ENCODE measurements at places on chromosomes 4 and X.

GRCh38 chrX:43514820-43515219 is 141.3 kb upstream of the MAOA start:
- DNase-seq = no peak

DNA sequence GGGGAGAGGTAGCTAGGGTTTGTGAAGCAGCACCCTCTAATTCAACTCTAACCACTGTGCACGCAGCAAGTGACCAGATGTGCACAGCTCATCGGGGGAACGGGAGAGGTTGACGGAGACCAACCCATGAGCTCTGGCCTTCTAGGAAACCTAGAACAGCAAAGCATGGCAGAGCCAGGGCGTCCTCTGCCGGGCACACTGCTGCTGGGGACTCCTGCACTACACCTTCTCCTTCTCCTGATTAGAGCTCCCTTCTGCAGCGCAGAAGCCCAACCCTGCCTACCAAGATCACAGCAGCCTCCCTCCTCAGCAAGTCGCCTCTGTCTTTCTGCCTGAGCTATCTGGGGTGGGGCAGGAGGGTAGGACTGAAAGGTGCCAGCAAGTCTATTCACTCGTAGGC is 252.3 kb upstream of the PSAPL1 start:
- no peak for DNase-seq

DNA sequence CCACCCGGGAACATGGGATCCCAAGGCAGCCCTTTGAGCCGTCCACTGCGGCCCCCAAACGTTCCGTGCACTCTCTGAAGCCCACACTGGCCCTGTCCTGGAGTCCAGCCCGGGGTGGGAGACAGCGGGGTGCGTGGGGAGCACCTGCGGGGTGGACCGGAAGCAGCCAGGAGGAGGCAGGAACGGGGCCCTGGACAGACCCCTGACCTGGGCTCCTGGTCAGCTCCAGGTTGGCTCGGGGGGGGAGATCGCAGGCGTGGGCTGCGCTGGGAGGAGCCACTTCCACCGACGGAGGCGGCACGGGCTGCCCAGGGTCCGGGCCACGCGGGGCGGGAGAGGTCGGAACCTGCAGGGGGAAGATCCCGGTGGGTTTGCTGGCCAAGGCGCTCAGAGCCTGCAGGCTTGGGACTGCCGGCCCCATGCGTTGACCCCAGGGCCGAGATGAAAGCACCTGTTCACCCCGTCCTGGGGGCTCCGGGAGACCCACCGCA is 5.7 kb upstream of the PLCXD1 start:
- no peak for DNase-seq

DNA sequence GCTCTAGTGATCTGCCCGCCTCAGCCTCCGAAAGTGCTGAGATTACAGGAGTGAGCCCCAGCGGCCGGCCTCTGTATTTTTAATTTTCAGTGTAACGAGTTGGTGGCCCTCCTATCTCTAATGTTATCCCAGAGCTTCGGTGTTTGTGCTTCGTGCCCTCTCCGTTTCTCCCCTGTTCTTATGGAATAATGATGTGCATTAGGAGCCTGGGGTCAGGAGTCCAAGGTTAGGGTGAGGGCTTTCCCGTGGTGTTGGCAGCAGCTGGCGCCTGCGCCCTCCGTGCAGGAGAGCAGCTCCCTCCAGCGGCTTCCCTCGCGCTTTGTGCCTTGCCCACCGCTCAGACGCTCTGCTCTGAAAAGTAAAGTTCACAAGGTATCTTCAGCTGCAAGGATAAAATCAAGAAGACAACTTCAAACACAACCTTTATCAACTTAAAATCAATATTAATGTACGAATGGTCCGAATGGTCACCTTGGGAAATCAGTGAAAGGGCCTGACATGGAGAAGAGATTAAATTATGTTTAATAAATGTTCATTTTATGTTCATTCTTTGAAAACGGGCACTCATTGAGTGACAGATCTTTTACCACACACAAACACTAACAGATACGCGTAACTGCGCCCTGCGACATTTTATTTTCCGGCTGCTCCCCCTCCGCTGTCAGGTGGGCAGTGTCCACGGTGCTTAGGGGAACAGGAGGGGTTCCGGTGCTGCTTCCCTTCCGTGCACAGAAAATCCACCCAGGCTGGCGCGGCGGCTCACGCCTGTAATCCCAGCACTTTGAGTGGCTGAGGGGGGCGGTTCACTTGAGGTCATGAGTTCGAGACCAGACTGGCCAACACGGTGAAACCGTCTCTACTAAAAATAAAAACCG is 62.4 kb downstream of the TRAPPC11 start:
- DNase-seq = peak; percentile 4

DNA sequence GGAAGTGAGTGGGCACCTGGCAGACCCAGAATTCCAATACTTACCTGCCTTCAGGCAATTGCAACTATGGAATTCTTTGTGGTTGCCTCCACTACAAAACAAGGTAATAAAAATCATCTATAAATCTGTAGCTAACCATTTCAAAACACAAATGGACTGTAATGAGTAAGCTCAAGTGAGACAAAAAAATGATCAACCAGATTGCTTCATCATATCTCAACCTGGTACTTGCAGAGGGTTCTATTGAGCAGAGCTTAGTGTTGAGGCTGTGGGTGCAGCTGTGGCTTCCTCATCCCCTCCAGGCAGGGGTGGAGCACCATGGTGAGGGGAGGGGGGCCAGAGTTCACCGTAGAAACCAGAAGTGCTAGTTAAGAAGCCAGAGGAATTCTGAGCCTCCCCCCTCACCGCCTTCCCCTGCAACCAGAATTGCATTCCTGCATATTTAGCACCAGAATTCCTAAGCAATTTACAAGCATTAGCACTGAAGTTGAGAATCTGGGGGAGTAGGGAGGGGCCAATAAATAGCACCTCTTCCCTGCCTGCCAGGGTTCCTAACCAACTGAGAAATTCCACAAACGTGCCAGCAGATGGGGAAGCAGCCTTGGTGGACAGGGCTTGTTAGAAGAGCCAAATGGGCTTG is 11.5 kb downstream of the CTAG1A start:
- no peak for DNase-seq

DNA sequence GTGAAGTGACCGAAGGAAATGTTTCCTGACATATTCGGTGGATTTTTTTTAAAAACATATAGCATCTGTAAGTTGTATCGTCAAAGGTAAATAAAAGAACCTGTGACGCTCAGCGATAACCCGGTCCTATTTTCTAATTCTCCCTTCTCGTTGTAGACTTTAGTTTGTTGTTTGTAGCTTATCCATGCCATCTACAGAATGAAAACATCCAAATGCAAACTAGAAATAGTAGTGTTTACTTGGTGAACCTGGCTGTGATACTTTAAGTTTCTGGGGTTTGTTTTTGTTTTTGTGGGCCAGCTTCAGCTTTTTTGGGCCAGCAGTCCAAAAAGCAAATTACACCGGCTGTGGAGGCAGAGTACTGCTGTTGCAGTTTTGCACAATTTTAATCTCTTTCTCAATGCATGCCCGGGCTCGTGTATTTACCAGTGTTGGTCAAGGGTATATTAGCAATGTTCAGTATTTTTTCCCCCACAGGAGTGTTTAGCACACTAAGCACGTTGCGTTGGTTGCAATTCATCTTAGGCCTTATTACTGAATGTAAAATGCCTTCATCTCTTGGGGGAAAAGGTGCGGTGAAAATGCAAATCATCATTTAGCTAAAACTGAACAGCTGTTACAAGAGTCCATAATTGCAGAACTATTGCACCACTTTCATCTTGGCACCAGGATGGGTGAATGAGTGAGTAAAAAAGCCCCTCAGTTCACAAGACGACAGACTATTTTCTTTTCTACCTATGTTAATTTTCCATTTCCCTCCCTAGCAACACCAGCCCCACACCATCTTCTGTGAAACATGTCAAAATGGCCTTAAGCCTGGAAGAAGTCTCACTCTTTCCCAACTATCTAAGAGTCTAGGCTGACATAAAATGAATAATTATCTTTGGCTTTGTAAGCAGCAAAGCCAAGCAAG is 1.7 kb upstream of the CNOT6L start:
- no peak for DNase-seq

- DNase-seq = no peak
Measured at GRCh38 chr4:81663368-81663767, 191.7 kb upstream of the RASGEF1B start.

DNA sequence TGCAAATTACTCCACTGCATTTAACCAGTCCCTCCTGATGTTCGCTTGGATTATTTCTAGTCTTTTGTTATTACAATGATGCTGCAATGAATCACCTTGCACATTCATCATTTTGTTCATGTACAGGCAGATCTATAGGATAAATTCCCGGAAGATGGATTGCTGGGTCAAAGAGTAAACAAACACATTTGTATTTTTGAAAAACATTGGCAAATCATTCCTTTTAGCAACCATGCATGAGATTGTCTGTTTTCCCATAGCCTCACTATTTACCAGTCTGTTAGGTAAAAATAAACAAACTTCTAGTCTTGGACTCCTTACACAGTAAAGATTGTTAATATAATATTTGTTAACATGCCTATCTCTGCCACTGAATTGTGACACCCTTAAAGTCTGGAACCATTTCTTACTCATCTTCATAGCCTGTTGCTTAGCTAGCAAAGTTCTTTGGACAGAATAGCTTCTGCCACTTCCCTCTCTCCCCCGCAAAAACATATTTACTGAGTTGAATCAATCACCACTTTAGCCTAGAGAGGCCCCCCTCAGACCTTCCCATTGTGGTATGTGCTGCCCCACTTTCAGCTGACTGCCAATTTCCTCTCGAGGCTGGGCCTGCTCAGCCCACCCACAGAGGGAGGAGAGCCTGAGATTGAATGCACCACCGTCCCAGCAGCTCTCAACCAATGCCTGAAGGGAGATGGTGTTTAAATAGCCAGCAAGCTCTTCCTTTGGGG is 108.4 kb upstream of the ATXN3L start:
- no peak for DNase-seq

DNA sequence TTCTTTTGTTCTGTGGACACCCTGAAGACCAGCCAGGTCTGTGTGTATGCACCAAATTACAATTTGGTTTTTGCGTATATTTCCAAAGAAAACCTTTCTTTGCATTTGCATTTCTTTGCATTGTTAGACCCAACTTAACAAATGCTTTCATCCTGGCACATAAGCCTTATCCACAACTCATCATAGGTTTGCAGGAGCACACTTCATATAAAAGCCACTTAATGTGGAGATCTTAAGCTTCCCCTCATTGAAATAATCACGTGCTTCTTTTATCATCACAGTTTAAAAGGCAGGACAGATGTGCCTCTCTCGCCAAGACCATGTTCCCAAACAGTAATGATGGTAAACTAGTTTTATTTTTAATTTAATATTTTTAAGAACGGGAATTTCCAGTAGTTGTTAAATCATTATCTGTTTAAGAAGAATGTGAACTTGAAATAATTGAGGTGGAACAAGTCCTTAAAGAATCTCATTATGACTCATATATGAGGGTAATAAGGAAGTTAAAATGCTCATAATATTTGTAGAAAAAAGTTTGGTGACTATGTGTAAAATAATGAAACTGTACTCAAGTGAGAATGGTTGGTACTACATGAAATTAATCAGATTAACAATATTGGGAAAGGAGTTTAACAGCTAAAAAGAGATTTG is 65.5 kb downstream of the GLRA3 start:
- DNase-seq = no peak

- no peak for DNase-seq
Measured at GRCh38 chr4:2366252-2367192, 51.9 kb downstream of the ZFYVE28 start.

DNA sequence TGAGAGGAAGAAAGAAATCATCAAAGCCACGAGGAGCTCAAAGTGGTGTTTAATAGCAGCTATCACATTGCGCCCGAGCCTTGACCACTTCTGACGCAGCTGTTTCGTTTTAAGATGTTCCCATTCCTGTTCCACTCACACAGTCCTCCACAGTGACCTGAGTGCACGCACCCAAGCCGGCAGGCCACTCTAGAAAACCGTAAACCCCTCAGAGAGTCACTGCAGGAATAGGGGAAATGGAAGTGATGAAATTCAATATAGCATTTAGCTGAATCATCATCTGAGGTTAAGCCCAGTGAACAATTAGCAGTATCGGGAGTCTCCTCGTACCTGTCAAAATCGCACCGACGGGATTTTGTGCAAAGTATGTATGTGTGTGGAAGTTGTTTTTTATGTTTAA is 17.9 kb upstream of the HAND2 start:
- DNase-seq = no peak

DNA sequence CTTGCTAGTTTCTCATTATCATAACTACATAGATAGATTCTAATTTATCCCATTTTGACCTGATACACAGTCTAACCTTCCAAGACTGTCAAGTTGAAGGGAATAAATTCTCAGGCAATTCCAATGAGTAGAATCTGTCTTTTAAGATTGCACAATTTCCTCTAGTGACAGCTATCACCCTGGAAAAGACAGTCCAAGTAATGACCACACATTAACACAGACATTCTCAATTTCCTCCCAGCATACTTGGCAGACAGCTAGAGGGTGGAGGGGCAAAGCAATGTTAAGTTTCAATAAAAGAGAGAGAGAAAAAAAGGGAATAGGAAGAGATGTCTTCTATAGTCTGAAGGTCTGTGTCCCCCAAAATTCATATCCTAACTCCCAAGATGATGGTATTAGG is 234.7 kb downstream of the LDB2 start:
- no peak for DNase-seq

GRCh38 chrX:19775830-19776485 is 111.4 kb downstream of the SH3KBP1 start:
- DNase-seq = no peak

- DNase-seq = no peak
Measured at GRCh38 chrX:68784816-68785215, 44.0 kb upstream of the EFNB1 start.

All from stimulated activated CD8-positive, alpha-beta memory T cell treated with anti-CD3 and anti-CD28 coated beads, Interleukin-12 subunit alpha, Interleukin-12 subunit beta, amount 100 ng/mL, for 4 hours (primary cell).